ENCODE measurements at places on chromosomes 13 and 19.

DNA sequence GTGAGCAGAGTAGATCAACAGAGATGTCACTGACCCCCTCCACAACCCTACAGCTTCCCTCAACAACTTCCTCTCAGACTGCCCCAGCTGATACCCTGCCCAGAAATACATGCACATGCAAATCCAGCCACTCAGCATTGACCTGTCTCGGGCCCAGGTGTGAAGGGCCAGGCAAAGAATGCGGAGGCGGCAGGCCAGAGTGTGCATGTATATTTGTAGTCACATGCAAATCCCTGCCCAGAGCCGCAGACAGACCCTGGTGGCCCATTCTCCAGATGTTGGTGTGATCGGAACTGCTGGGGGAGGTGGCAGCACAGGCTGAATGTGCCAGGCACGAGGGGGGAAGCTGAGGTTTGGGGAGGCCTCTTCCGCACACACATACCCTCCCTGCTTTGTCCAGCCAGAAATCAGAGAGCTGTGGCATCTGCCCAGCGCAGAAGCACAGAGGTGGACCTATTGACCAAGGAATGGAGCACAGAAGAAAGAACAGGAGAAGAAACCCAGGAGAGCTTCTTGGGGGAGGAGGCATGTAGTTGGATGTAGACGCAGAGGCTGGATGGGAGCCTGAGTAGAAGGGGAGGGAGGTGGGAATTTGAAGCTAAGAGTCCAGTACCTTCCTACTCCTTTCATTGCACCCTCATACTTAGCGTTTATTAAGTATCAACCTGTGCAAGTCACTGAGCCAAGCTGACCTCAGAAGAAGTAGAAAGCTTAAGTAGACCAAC lies 14.4 kb downstream of the MEF2B start:
- DNase-seq, result no peak

- no peak for DNase-seq
Observed at GRCh38 chr13:99065235-99066015, 87.6 kb upstream of the DOCK9 start.

DNA sequence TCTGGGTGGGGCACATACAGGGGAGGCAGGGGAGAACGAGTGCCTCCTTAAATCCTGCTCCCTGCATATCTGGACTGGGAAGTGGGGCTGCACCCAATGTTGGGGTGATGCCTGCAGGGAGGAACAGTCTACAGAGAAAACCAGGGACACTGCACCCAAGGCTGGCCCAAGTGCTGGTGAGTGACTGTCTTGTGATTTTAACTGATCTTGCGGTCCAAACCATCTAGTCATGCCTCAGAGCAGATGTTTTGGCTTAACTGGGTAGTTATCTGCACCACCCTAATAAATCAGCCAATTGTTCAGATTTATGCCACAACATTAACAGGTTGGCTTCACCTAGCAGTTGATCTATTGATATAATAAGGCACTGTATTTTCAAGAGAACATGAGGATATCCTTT lies 219.2 kb upstream of the IRS2 start:
- no peak for DNase-seq

GRCh38 chr13:113817860-113818691 lies 45.8 kb downstream of the GAS6 start:
- DNase-seq, result no peak

DNA sequence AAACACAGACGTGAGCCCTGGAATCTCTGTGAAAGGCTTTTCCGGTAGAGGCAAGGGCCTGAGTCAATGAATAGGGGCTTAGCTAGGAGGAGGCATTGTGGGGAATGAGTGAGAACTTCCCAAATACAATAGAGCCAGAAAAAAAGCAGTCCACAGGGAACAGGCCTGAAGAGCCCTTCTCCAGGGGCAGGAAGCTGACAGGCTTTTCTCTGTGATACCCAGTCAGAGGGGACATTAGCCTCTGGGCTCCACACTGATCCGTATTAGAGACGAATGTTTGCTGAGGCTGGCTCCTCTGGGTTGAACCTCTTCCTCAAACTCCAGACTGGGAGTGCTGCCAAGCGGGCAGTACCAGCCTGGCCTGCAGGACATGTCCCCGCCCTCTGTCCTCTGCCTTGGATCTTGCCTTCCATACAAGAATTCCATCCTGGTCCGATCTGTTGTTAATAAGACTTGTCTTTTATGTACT lies 2.3 kb downstream of the DHRS12 start:
- peak; percentile 61 for DNase-seq

GRCh38 chr19:613732-614567 lies 19.4 kb downstream of the POLRMT start:
- no peak for DNase-seq

DNA sequence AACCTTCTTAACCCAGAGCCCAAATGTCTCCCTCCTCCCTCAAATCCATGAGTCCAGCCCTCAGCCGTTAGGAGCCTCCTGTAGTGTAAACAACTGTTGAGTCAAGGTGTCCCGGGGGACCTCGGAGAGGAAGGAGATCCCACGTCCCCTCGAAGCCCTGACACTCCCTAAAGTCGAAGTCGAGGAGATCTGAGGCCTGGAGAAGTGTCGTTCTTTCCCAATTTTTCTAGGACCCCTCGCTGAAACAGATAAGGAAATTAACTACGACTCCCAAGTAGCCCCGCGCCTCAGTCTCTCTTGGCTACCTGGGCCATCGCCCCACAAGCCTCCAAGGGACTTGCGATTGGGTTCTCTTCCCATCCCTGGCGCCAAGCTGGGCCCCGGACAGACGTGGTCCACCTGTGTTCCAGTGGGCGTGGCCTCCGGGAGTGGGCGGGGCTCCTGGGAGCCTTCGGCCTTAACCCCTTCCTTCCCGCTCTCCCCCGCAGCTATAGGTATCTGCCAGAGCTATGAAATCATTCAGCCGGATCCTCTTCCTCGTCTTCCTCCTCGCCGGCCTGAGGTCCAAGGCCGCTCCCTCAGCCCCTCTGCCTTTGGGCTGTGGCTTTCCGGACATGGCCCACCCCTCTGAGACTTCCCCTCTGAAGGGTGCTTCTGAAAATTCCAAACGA lies 869 bp downstream of the GFY start:
- no peak for DNase-seq

Data from kidney tubule cell (primary cell).